ENCODE measurements at places on chromosomes 7 and 10.

DNA sequence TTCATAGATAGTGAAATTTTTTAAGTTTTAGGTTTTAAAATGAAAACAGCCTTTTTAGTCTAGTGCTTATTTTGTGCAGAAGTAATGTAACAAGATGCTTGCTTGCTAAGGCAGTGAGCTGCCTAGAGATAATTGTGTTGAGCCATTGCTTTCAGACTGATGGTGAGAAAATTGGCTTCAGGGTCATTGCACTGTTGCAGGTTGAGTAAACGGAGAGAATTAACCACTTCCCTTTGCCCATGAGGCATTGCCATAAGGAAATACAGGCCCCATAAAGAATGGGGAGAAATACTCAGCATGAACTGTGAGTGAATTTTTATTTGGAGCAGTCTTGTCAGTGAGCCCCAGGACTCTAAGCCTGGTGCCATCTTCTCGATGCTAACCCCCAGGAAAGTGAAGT lies 140.5 kb downstream of the LRRC4 start:
- DNase-seq = no peak

DNA sequence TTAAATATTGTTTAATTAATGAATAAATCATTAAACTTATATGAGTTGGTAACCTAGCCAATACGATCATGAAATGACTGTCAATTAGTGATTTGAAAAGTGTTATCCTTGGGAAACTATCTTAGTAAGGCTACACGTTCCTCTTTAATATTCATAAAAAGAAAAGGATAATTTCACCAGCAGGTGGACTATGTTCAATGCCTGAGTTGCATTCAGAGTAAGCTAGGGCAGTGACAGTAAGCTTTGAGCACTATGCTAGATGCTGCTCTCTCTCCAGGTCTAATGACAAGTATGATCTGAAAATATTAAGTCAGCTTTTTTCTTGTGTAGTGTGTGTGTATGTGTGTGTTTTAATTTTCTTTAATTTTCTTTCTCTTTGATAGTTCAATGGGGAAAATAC lies 486.3 kb upstream of the PCDH15 start:
- no peak for DNase-seq

- no peak for DNase-seq
These were observed 20.4 kb downstream of the FRMPD2 start for GRCh38 chr10:48253970-48254657.

GRCh38 chr7:3310884-3311283 lies 9.8 kb downstream of the SDK1 start:
- DNase-seq = no peak

- no peak for DNase-seq
These were observed 58.8 kb downstream of the TCERG1L start for GRCh38 chr10:131252567-131253276.

DNA sequence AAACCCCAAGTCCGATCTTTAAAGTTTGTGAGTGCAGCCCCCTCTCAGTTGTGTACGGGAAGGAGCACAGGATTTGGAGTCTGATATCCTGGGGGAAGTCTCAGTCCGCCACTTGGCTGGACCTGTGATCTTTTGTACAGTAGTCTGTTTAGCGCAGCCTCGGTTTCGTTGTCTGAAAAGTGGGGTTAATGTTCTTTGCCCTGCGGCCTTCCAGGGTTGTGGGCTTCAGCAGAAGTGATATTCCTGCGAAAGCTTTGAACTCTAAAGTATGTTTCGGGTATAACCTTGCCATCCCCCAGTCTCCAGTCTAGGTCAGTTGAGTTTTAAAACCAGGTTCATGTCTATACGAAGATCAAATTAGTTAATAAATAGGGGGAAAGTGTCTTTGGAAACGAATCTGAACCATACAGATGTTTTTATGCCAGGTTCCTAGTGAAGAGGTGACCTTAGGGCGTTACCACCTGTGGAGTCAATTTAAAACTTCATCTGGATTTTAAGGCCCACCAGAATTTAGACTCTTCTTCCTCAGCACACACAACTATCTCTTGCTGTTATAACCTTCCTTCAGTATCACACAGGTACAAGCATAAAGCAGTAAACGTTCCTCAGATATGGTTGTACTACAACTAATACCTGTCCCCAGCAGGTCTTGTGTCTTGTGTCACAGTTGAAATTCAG lies 904 bp downstream of the R3HCC1L start:
- DNase-seq = no peak

DNA sequence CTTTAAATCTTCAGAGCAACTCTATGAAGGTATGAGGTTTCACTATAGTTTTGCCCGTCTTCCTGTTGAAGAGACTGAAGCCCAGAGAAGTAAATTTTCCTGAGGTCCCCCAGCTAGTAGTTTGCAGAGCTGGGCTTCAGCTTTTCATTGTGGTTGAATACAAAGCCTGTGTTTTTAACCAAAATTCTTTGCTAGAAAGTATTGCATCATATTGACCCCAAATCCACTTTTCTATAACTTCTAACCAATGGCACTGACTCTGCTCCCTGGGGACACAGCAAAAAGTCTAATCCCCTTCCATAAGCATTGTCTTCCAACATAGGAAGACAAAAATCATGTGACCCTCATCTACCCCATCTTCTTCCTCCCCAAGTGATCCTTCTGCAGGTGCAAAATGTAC lies 93.0 kb downstream of the KCNMA1 start:
- no peak for DNase-seq

GRCh38 chr7:108335269-108335918 lies 120.8 kb downstream of the NRCAM start:
- DNase-seq = no peak

- DNase-seq = no peak
These were observed 73.3 kb downstream of the CXCL12 start for GRCh38 chr10:44311563-44312051.

DNA sequence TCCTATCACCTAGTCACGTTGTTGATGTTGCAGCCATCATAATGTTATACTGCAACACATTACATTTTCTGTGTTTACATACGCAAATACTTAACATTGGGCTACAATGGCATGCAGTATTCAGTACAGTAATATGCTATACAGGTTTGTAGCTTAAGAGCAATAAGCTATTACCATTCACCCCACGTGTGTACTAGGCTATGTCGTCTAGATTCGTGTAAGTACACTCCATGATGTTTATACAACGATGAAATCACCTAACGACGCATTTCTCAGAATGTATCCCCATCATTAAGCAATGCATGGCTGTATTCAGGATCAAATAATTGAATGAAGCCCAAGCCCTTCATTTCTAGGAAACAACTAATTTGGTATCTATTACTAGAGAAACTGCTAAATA lies 43.4 kb upstream of the C1GALT1 start:
- no peak for DNase-seq

- DNase-seq = no peak
These were observed 91.6 kb downstream of the INPP5A start for GRCh38 chr10:132628966-132629900.

- no peak for DNase-seq
These were observed 259.6 kb downstream of the RPS24 start for GRCh38 chr10:78292982-78293865.

- no peak for DNase-seq
These were observed 6.0 kb downstream of the GAD2 start for GRCh38 chr10:26222563-26222962.

- DNase-seq = no peak
These were observed 740 bp downstream of the HTR7 start for GRCh38 chr10:90856964-90857634.

- no peak for DNase-seq
These were observed 9.3 kb downstream of the OSBPL3 start for GRCh38 chr7:24970676-24971075.

DNA sequence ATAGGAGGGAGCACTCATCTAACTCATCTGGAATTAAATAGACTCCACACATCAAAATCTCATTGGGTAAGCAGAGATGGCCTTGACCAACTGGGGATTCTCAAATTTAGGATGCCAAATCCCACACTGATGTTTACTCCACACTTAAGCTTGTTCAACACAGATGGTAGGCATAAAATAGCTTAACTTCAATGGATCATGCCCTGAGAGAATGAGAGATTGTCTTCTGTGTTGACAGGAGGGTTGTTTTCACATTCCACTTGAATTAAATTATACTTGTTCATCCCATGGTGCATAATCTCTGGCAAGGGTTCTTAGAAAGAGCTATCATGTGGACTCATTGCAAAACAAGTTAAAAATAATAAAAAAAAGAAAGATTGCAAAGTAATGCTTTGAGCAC lies 391.4 kb downstream of the PLXDC2 start:
- no peak for DNase-seq

DNA sequence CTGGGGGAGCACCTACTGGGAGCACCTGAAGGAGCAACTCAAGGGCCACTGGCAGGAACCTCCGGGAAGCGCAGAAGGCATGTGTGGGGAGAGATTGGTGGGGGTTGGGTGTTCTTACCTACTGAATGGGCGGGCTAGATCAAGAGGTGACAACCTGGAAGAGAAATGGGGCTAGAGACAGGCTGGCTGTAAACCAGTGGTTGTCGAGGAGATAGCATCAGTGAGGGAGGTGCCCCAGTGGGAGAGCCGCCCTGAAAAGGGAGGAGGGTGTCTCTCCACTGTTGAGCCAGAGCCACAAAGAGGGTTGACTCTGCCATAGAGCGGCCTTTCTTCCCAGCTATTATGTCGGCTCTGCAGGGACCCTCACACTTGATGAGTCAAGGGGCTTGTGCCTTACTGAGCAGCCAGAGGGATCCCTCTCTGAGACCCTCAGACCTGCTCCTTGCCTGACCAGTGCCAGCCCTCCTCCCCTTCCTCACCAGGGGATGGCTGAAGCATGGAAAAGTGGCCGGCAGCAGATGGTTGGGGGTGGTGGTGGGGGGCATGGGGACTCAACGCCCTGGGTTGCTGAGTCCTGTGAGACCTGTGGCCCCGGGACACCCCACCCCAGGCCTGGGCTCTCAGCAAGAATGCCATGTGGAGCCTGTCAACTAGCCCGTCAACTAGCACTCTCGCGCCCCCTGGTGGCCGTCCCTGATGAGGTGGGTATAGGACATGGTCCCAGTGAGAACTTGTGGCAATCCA lies 36.4 kb upstream of the PURB start:
- peak; percentile 83 for DNase-seq

- DNase-seq = no peak
These were observed 141.1 kb downstream of the CCSER2 start for GRCh38 chr10:84469470-84469869.

- DNase-seq = no peak
These were observed 14.0 kb downstream of the ZDHHC16 start for GRCh38 chr10:97459933-97460332.

DNA sequence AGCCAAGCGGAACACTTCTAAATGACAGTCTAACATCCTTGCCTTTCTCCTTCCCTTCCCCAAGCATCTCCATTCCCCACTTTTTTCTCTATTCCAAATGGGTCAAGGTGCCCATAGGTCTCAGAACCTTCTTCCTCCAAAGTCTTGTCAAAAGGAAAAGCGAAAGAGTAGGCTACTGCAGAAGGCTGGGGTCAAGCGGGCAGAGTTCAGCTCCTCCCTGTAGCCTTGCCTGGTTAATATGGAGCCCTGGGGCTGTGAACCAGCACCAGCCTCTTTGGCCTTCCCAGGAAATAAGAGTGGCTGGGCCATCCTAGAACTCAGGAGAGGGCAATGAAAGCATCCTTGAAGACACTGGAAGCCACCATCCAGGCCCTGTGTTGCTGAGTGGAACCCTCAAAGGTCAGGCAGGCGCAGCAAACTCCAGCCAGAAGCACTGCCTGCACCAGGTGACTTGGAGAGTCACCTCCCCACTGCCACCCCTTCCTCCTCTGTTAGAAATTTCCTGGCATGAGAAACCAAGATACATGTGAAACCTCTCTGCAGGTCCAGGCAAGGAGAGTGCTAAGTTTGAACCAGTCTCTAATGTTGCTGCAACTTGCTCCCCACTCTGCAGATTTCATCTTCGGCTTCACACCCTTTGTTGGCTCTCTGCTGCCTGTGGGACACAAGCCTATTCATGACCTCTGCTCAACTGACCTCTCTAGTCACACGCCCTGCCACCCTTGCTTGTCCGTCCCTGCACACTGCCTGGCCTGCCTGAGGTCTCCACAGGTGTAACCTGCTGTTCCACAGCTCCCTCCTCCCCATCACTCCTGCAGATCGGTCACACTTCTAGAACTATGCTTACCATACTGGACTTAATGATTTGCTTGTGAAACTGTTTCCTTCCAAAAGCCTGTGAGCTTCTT lies 74.9 kb downstream of the SH3PXD2A start:
- no peak for DNase-seq

DNA sequence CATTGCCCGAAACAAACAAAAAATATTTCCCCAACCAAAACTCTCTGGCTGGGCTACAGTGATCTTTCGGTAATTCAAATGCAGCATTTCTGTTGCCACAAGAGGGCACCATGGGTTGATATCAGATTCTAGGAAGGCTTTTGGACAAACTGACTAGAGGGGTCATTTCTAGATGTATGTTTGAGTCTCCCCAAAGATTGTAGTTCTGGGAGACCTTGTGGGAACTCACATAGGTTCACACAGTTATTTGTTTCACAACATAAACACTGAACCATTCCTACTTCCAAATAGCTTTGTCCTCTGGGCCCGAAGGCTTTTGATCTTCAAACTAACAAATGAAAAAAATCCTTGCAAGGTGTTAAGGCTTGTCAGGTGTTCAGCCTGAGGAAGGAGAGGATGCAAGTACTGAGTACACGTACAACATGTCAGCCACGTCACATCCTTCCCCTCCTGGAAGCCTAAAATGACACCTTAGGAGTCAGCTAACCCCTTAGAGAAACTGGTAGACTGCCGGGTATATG lies 37.0 kb upstream of the IL15RA start:
- peak; percentile 58 for DNase-seq

DNA sequence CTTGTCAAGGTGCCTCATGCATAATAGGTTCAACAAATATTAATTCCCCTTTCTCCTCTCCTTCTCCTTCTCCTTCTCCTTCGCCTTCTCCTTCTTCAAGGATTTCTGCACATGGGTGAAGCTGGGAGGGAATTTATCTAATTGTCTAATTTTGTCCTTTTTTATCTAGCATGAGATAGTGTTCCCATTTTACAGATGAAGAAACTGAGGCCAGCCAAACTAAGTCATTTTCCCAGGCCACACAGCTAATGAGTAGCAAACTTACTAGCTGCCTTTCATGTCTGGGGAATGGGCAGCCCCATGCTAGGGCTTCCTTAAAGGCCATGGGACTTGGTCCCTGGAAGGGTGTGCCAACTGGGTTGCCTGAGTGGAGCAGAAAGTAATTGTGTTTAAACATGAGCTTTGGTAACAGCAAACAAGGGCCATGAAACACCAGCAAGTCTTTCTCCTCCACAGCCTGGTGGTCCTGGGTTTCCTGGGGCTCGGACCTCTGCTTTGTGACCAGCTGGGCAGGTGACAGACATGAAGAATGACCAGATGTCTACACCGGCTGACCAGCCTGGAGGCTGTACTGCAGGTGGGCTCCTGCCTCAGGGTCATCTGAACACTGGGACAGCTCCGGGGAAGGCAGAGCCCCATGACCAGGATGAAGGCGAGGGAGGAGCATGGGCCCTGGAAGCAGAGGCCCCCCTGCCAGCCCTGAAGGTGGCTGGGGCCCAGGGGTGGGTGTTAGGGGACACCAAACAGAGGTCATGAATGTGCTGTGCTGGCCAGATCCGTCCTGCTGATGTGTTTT lies 138.0 kb downstream of the PTPN20 start:
- no peak for DNase-seq

- no peak for DNase-seq
These were observed 55.0 kb downstream of the PIK3AP1 start for GRCh38 chr10:96665306-96665705.
